ENCODE measurements at places on chromosomes 1 and 21. TPM values are rescaled to one million over a fixed set of nuclear protein-coding genes. Genes with fewer than 3 reads are reported as not detected.

Gene SFN
- 1,116 TPM for total RNA-seq

Gene VWA5B1
- not detected for total RNA-seq

Gene GUCA2B
- not detected for total RNA-seq

Gene SIM2
- total RNA-seq, result 0.34 TPM

Gene KLHDC8A
- total RNA-seq, result not detected

Gene FBLIM1
- 96.7 TPM for total RNA-seq

Gene OR2T11
- not detected for total RNA-seq

Gene OMA1
- total RNA-seq, result 40.2 TPM

Gene SLC35F3
- 1.6 TPM for total RNA-seq

Gene BACE2
- total RNA-seq, result 116 TPM

Gene ADORA3
- not detected for total RNA-seq

Gene C4BPA
- total RNA-seq, result not detected

Gene FBXO2
- total RNA-seq, result 65.7 TPM

Gene RAB42
- total RNA-seq, result under 0.01 TPM

Gene GTF2B
- 40.7 TPM for total RNA-seq

Gene HCN3
- total RNA-seq, result 1.1 TPM

Gene CDK18
- 19.7 TPM for total RNA-seq

Gene HTR1D
- 0.07 TPM for total RNA-seq

Gene NDUFV3
- 50.6 TPM for total RNA-seq

Gene ITLN1
- not detected for total RNA-seq

Gene CD84
- total RNA-seq, result not detected

Gene OLIG2
- total RNA-seq, result not detected

Gene SPRR2E
- total RNA-seq, result 21.5 TPM

Gene CCDC30
- total RNA-seq, result 1.1 TPM

Gene TINAGL1
- total RNA-seq, result 88.2 TPM

Gene CCDC190
- total RNA-seq, result not detected

Gene MPZ
- under 0.01 TPM for total RNA-seq

Gene FCGR1A
- not detected for total RNA-seq

Gene PRRX1
- total RNA-seq, result not detected

Gene SERTAD4
- 0.34 TPM for total RNA-seq

Gene FCER1G
- not detected for total RNA-seq

Gene SAMD13
- total RNA-seq, result 0.85 TPM

Gene ADARB1
- 16.1 TPM for total RNA-seq

Gene TESK2
- 3.1 TPM for total RNA-seq

Gene CD34
- total RNA-seq, result not detected

Gene CNIH3
- 0.68 TPM for total RNA-seq

Gene BGLAP
- 0.07 TPM for total RNA-seq

Gene PROK1
- not detected for total RNA-seq

Gene ARHGAP30
- 0.68 TPM for total RNA-seq

Gene RGS1
- total RNA-seq, result not detected

Gene LIN9
- total RNA-seq, result 3.7 TPM

Gene BRDT
- not detected for total RNA-seq

Gene SYT2
- total RNA-seq, result under 0.01 TPM

Gene TLR5
- 7.9 TPM for total RNA-seq

Gene KRTAP12-4
- not detected for total RNA-seq

Gene PTPN7
- total RNA-seq, result not detected

Gene PODN
- not detected for total RNA-seq

Gene CHAF1B
- 1.5 TPM for total RNA-seq
